NCI-H1930 (cell line): ENCODE measurements at places on chromosomes 5 and 9.
A peak's percentile ranks its signal among the peaks of the same experiment; 100 is the strongest.

DNA sequence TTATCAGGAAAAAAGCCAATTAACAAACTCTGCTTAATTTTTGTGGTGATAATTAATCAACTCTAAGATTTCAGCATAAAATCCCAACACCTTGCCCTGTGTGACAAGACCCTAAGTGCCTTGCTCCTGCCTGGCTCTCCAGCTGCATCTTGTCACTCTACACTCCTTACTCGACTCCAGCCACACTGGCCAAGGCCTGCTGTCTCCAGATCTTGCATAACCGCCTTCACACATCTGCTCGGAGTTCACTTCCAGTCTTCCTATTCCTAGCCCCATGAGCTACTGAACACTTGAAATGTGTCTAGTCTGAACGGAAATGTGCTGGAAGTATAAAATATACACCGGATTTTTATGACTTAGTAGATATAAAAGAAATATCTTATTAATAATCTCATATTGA lies 259.6 kb downstream of the EPB41L4A start:
- no peak for DNase-seq

DNA sequence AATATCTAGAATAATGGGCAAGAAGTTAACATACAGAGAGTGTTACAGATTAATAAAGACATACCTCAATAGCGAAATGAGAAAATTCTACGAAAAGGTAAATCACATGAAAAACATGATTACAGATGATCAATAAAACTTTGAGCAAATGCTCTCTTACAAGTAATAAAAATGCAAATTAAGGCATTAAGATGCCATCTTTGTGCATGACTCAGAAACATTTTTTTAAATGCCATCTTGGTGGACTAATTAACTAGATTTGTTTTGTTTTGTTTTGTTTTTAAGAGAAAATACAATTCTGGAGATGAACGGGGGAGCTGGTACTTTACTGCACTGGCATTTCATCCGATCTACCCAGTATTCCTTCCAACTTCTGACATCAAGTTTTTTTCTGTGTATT lies 130.2 kb downstream of the SUSD1 start:
- no peak for DNase-seq

DNA sequence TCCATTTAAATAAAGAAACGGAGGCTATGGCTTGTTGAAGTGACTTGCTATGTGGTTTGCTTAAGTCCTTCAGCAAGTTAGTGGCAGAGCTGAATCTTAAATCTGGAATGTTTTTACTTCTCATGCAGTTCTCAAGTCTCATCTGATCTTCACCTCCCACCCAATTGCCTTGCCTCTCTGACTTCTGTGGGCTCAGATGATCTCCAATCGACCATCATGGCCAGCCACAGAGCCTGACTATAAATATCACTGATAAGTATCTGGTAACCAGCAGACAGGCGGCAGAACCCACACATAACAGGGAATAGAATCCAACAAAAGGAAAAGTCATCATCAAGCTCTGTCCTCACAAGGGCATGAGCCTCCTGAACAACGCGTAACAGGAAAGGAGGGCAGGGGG lies 149.9 kb downstream of the FAM114A2 start:
- no peak for DNase-seq

DNA sequence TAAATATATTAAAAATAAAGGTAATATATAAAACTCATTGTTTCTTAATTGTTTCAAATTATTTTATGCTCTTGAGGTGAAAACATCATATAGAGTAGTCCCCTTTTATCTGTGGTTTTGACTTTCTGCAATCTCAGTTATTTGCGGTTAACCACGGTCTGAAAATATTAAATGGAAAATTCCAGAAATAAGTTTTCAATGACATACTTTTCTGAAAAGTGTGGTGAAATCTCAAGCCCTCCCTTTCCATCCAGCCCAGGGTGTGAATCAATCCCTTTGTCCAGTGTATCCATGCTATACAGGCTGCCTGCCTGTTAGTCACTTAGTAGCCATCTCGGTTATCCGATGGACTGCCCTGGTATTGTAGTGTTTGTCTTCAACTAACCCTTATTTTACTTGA lies 546.7 kb upstream of the DMAC1 start:
- DNase-seq: no peak

DNA sequence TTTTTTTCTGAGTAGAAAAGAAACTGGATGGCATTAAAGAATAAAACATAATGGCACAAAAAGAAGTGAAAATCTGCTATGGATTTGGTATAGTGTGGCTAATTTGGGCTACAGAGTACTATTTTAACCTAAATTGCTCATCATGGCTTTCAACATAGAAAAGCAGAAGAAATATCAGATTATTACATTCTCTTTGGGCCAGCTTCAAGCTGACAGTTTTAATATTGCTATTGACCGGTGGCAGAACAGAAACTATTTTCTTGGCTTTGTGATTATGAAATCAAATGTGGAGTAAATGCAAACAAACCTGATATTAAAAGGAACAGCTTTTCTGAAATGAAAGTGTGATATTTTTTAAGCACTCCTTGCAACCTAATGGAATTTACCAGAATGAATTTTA lies 301.5 kb downstream of the EPB41L4A start:
- DNase-seq: no peak

DNA sequence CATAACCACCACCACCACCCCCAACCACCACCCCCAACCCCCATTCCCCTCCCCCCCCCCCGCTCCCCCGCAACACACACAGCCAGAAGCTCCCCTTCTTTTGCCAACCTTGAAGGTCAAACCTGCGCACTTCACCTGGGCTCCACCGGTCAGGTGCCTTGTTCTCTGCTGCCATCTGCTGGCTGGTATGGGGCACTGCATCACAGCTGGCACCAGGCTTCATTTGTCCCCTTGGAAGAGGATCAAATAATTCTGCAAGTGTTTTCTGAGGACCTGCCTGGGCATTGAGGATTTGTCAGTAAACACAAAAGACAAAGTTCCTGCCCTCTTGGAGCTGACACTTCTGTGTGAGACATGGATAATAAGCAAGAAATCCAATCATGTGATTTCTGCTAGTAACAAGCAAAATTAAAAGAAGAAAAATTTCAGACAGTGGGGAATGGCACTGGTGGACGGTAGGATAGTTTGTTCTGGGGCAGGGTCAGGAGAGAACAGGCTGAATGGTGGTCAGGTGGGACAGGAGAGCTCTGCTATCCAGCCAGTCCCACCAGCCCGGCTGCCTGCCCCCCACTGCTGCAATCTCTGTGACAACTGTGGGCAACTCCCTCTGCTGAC lies 55.6 kb upstream of the LMX1B start:
- DNase-seq: peak; percentile 65

- no peak for DNase-seq
These were observed 76.3 kb downstream of the EFNA5 start for GRCh38 chr5:107594253-107595045.

GRCh38 chr5:71679714-71680113 lies 39.4 kb upstream of the CARTPT start:
- DNase-seq: no peak

GRCh38 chr9:131254626-131255025 lies 21.7 kb downstream of the FAM78A start:
- no peak for DNase-seq

DNA sequence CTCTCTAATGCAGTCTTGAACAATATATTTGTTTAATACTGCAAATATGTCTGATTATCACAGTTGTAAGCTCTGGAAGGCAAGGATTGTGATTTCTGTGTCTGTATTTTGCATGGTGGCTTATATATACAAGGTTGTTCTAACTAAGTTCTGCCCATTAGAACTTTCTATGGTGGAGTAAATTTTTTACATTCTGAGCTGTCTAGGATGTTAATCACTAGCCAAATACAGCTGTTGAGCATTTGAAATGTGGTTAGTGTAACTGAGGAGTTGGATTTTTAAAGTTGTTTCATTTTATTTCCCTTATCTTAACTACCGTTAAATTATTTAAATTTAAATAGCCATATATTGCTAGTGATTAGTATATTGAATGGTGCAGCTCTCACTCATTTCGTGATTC lies 64.3 kb upstream of the DMRTA1 start:
- DNase-seq: no peak

DNA sequence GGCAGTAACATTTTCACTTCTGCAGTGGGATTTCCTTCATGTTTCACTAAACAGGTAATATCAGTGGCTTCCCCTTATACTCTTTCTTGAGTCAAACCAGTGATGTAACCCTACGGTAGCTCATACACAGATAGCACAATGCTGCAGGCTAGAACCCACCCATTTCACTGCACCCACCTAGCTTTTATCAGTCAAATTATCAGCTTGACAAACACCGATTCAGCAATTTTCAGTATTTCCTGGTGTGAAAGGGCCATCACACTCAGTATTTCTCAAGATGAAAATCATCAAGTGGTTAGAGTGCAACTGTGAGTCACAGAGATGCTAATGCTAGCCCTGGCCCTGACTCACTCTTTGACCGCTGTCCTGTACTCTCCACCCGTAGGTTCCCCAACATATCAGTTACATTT lies 242.3 kb upstream of the PTGER4 start:
- DNase-seq: no peak

DNA sequence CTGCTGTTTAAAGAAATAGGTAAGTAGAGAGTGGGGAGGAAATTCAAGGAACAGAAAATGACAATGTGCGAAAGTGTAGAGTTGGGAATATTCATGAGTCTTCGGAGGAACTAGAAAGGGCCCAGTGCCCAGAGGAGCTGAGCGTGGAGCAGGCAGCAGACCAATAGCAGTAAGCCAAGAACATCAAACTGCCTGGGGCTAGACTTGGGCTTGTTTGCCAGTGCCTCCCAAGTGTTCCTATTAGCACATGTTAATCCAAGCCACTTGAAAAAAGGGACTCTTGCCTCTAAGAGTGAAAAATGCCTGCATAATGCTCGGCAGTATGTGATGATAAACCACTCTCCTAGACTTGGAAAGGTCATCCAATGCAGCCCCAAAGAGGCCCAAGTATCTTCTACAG lies 1.2 kb upstream of the TAL2 start:
- no peak for DNase-seq

- DNase-seq: no peak
These were observed 1.0 kb downstream of the CSNK1A1 start for GRCh38 chr5:149550268-149550583.

- no peak for DNase-seq
These were observed 246.0 kb upstream of the KIF2A start for GRCh38 chr5:62059960-62060359.
